ENCODE measurements at places on chromosomes 4 and X. TPM values are rescaled to one million over a fixed set of nuclear protein-coding genes. Genes with fewer than 3 reads are reported as not detected.

DNA sequence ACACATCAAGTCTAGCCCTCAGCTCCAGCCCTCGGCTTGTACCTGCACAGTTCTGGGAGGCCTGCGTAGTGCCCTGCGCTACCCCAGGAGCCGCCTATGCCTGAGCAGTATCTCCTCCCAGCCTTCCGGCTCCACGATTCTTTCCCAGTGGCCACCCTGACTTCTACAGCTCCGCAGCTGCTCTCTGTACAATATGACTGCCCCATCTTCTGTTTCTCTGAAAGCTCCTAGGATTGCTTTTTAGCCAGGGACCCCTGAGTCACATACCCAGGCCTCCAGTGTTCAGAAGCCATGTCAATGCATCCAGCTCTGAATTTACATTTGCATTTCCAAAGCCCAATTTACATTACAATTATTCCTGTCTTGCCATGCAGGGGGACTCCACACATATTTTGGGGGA, 135.5 kb downstream of the PJA1 start:
- no peaks in the 10 kb centered on the region for H3K27me3 ChIP-seq
- no peaks in the 10 kb centered on the region for H3K36me3 ChIP-seq
- no peak overlapping the region for H3K27ac ChIP-seq
- no peak for DNase-seq
- no peak overlapping the region for H3K4me3 ChIP-seq
- H3K4me1 ChIP-seq = no peaks in the 10 kb centered on the region

DNA sequence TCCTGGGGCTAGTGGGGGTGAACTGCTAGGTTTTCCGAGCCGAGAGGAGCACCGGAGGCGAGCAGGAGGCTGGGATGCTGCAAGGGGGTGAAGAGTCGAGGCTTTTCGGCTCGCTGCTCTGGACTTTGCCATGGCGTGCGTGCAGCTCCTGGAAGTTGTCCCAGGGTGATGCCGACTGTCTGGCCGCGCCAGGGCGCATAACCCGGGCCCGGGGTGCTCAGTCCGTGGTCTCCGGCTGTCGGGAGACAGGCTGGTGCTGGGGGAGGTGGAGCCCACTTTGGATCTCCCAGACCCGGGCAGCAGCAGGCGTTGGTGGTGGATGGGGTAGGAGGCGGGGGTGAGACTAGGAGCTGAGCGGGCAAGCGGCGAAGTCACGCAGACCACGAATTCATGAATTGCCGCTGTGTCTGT, 793 bp downstream of the GRIA3 start:
- no peak overlapping the region for H3K27ac ChIP-seq
- no peak for DNase-seq
- no peak overlapping the region for H3K4me3 ChIP-seq
- H3K36me3 ChIP-seq = no peaks in the 10 kb centered on the region
- peaks cover 11% of the 10 kb centered on the region for H3K4me1 ChIP-seq

DNA sequence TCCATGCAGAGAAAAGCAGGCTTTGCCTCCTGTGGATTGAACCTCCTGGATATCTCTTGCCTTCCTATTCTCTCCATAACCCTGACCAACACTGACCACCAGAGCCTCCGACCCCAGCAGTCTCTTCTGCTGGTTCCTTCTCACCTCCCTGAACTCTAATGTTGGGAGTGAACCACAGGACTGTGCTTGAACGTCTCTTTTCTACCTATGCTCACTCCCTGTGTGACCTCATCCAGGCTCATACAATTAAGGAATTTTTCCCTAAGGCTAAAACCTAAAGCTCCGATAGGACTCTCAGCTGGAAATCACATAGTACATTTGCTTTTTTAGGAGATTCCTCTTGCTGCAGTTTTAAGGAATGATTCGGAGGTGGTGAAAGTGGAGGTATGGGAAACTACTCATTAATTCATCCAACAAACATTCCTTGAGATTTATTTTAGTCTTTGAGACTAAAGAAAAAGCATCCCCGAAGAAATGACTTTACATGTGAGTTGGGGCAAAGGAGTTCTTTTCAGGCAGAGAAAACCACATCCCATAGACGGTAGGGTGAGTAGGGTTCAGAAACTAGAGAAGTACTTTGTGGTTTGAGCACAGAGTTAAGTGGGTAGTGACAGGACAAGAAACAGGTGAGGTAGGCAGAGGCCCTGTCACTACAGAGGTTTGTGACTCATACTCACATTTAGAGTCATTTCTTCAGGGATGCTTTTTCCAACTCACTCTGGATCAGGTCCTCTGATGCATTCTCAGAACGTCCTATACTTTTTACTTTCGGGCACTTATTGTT, 30.8 kb downstream of the NDNF start:
- no peak for DNase-seq
- no peaks in the 10 kb centered on the region for H3K4me1 ChIP-seq
- H3K4me3 ChIP-seq = no peak overlapping the region
- no peak overlapping the region for H3K27ac ChIP-seq

DNA sequence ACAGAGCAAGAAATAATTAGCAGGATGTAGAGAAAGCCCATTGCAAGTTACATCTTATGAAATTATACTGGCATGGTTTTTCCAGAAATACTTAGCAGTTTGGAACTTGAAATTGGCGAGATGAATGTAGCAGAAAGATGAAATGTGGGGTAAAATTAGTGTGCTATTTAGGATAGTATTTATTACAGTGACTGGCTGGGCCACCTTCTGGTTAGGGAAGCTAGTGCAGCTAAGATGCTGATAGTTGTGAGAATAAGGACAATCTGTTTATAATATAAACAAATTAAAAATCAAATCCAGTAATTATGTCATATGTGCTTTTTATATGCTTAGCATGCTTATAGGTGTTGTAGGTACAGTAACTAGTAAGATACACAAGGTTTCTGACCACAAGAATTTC, 74.8 kb downstream of the IL15 start:
- no peaks in the 10 kb centered on the region for H3K36me3 ChIP-seq
- H3K4me3 ChIP-seq = no peak overlapping the region
- H3K27ac ChIP-seq = no peak overlapping the region
- no peaks in the 10 kb centered on the region for H3K4me1 ChIP-seq

- H3K4me1 ChIP-seq = no peaks in the 10 kb centered on the region
- no peak overlapping the region for H3K4me3 ChIP-seq
- no peak overlapping the region for H3K27ac ChIP-seq
- no peaks in the 10 kb centered on the region for H3K36me3 ChIP-seq
- DNase-seq = no peak
- H3K27me3 ChIP-seq = no peaks in the 10 kb centered on the region
Observed at GRCh38 chr4:181245326-181245725, 997.9 kb upstream of the TENM3 start.

GRCh38 chrX:64996805-64997204, 20.6 kb upstream of the ZC4H2 start:
- H3K36me3 ChIP-seq = no peaks in the 10 kb centered on the region
- H3K27me3 ChIP-seq = no peaks in the 10 kb centered on the region
- no peak overlapping the region for H3K27ac ChIP-seq
- no peaks in the 10 kb centered on the region for H3K4me1 ChIP-seq
- DNase-seq = no peak

The ETDB gene
- not detected for total RNA-seq

The EBP gene
- 14.8 TPM for total RNA-seq

The POF1B gene
- 8.6 TPM for total RNA-seq

The GLOD5 gene
- total RNA-seq = not detected

The AKAP4 gene
- total RNA-seq = not detected
